Adrenal gland (tissue), 19 donors: ENCODE measurements at places on chromosomes 4 and X. TPM values are rescaled to one million over a fixed set of nuclear protein-coding genes. Genes with fewer than 3 reads are reported as not detected.

GRCh38 chrX:21375708-21376009 lies 1.4 kb downstream of the CNKSR2 start:
- no peak for DNase-seq

PHEX gene
- polyA plus RNA-seq, result 0.08 TPM

- no peak for DNase-seq
Measured at GRCh38 chr4:186760576-186760975, 36.9 kb upstream of the FAT1 start.

CSAG3 gene
- polyA plus RNA-seq, result not detected

DNA sequence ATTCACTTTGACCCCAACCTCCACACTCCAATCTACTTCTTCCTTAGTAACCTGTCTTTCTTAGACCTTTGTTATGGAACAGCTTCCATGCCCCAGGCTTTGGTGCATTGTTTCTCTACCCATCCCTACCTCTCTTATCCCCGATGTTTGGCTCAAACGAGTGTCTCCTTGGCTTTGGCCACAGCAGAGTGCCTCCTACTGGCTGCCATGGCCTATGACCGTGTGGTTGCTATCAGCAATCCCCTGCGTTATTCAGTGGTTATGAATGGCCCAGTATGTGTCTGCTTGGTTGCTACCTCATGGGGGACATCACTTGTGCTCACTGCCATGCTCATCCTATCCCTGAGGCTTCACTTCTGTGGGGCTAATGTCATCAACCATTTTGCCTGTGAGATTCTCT lies 344 bp downstream of the OR13H1 start:
- DNase-seq, result no peak
